ENCODE measurements at places on chromosomes 11 and 22. TPM values are rescaled to one million over a fixed set of nuclear protein-coding genes. Genes with fewer than 3 reads are reported as not detected.

DNA sequence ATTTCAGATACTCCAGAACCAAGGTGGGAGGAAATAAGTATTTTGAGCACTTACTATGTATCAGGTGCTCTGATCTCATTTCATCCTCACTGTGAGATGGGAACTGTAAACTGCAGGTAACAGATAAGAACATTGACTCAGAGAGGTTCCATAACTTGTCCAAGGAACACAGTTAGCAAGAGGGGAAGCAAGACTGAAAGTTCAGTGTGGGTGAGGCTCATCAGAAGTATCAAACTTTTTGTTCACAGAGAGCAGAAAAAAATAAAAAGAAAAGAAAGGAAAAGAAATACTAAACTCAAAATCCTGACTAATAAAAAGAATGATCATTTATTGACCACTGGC is 37.1 kb downstream of the RAB30 start:
- no peak for DNase-seq

DNA sequence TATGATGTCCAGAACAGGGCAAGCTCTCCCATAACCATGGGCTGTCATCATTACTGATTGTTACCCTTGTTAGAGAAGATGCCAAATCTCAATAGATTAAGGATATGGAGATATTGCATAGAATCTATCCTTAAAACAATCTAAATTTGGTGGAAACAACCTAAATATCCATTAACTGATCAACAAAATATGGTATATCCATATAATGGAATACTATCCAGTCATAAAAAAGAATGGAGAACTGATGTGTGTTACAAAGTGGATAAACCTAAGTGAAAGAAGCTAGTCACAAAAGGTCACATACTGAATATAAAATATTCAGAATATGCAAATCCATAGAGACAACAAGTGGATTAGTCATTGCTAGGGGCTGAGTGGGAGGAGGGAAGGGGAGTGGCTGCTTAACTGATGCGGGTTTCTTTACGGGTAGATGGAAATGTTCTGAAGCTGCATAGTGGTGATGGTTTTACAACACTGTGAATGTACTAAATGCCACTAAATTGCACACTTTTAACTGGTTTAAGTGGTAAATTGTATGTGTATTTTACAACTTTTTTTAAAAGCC is 36.1 kb upstream of the SMCO4 start:
- DNase-seq, result no peak

DNA sequence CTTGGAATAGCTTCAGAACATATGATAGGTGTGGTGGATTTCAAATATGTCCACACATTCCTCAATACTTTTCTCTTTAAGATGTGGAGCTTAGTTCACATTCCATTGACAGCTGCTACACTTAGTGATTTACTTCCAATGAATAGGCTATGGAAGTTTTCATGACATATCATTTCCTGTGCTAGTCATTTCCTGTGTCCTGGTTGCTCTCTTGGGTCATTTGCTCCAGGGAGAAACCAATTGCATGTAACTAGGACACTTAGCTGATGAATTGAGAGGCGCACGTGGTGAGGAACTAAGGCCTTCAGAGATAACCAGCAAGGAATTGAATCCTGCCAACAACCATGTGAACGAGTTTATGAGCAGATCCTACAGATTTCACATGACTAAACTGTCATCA is 120.9 kb downstream of the SLC17A6 start:
- peak; percentile 93 for DNase-seq

- peak; percentile 43 for DNase-seq
Measured at GRCh38 chr11:108340973-108341372, 118.1 kb downstream of the ATM start.

- peak; percentile 34 for DNase-seq
Measured at GRCh38 chr11:100923555-100923954, 206.1 kb downstream of the PGR start.

The ZNF280B gene
- total RNA-seq, result 3.1 TPM

The C22orf31 gene
- total RNA-seq, result not detected

The DGCR6 gene
- 0.81 TPM for total RNA-seq

The ISX gene
- not detected for total RNA-seq
